ENCODE measurements at places on chromosomes 16 and 17.

DNA sequence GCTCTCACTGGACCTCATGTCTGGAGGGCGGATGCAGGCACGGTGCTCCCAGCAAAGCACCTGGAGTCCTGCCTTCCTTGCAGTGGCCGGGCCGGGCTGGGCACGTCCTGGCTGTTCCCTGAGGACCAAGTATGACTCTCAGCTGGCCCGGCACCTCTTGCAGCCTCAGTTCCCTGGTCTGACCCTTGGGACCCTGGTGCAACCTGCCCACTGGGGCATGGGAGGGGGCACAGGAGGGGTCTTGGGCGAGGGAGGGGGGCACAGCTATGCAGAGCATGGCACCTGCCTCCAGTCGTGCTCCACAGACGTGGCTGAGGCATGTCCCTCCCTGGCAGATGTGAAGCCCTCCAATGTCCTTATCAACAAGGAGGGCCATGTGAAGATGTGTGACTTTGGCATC, 19.6 kb downstream of the MAP2K3 start:
- DNase-seq = no peak

DNA sequence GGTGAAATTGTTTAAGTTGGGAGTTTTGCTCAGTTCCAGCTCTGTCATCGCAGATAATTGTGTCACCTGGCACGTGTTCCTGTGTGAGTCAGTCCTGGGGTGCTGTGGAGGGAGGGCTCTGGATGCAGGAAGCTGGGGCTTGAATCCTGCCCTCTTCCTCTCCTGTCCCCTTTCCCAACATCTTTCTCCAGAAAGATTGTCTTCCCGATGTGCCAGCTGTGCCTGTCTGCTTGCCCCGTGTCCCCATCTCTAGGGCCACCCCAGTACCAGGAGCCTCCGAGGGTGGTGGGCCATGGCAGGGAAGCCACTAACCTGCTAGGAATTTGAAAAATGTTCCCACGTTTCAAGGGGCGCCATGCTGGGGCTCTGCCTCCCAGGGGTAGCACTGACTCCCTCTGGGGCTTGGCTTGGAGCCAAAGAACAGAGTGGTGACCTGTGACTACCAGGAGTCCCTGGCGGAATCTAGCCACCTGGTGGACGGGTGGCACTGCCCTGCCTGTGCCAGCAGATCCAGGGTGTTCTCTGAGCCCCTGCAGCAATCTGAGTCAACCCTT, 198.1 kb downstream of the ENGASE start:
- DNase-seq = no peak

DNA sequence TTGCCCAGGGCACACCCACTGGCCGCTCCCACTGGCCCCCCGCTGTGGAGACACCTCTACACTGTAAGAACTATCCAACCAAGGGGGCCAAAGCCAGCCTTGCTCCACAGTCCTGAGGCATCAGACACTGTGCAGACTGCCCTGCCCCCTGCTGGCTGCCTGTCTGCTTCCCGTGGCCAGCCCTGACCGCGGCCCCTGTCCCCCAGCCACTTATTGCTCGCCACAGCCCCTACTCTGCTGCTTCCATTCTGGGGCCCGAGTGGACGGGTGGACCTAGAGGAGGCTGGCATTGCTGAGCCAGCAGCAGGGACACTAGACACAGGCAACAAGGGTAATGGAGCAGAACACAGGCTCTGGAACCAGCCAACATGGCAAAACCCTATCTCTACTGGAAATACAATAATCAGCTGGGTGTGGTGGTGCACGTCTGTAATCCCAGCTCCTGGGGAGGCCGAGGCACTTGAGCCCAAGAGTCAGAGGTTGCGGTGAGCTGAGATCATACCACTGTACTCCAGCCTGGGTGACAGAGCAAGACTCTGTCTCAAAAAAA, 19.7 kb upstream of the LRRC37A3 start:
- DNase-seq = no peak

GRCh38 chr16:86664522-86665318, 86.4 kb downstream of the FOXL1 start:
- no peak for DNase-seq

DNA sequence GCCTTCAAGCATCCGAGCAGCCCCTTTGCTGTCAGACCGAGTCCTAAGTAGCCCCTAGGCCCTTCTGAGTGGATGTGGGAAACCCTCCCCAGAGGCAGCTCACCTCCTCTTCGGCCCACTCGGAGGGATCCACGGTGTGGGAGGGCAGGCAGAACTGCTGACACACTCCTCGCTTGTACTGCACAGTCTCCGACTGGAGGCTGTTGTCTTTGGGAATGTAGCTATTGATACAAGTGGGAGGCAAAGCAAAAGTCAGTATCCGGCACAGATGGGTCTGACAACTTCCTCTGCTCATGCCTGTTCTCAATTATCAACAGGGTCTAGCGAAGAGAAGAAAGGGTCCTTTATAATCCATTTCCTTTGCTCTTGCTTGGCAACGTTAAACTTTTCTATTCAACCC, 25.9 kb upstream of the FOXJ1 start:
- DNase-seq = no peak

DNA sequence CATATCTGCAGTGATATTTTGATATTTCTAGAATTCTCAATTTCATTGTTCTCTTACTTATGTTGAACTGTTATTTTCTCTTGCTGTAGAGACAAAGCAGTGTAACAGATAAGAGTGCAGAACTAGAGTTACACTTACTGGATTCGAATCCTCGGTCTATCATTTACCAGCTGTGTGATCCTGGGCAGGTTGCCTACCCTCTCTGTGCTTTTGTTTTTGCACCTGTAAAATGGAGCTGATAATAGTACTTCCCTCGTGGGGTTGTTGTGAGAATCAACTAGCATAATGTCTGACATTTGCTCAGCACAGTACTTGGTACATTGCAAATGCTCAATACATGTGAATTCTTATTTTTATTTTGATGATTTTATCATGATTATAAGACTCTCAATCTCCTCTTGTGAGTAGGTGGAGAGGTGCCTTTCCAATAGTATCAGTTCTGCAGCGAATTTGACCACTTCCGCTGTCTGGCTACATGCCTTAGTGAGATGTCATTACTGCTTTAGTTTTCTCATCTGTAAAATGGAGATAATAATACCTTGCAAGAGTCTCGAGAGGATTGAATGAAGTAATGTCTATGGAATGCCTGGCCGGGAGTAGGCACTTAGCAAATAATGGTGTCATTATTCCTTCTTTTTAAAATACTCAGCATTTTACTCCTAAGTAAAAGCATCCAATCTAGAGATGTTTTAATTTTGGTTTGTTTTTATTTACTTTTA, 312.2 kb upstream of the MAF start:
- no peak for DNase-seq

DNA sequence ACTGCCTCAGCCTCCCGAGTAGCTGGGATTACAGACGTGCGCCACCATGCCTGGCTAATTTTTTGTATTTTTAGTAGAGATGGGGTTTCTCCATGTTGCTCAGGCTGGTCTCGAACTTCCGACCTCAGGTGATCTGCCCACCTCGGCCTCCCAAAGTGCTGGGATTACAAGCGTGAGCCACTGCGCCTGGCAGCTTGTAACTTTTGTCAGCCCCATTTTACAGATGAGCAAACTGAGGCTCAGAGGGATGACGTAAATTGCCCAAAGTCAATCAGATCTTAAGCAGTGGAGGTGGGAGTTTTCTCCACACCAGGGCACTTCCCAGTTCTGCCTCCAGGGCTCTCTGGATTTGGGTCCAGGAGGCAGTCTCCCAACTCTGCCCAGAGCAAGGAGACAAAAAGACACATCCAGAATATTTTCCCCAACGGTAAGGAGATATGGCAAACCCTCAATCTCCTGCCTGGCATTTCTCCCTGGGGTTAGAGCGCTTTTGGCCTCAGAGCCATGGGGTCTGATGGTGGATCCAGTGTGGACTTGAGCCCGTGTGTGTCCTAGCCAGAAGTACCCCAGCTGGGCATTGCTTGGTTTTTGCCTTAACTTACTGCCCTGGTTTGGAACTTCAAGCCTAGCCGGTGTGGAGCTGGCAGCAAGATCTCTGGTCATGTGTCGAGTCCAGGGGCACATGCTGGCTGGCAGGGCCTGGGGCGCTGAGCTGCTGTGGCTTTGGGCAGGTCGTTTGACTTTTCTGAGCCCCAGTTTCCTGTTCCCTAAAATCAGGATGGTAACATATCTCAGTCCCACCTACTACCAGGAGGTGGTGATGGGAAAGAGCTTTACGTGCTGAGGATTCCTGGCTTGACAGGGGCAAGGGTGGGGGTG, 3.4 kb downstream of the ADAM11 start:
- no peak for DNase-seq

DNA sequence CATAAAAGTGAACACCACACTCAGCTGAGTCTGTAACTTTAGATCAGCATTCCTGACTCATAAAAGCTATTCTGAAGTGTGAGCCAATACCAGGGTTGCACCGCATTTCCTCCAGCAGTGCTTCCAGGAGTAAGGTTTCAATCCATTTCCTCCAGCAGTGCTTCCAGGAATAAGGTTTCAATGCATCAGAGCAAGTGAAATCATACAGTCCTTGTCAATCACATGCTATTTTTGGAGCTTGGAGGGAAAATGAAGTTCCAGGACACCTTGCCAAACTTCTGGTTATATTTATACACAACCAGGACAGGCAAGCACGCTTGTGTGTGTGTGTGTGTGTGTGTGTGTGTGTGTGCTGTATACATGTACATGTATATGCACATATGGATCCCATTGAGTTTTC, 327.6 kb downstream of the GRIN2A start:
- no peak for DNase-seq

DNA sequence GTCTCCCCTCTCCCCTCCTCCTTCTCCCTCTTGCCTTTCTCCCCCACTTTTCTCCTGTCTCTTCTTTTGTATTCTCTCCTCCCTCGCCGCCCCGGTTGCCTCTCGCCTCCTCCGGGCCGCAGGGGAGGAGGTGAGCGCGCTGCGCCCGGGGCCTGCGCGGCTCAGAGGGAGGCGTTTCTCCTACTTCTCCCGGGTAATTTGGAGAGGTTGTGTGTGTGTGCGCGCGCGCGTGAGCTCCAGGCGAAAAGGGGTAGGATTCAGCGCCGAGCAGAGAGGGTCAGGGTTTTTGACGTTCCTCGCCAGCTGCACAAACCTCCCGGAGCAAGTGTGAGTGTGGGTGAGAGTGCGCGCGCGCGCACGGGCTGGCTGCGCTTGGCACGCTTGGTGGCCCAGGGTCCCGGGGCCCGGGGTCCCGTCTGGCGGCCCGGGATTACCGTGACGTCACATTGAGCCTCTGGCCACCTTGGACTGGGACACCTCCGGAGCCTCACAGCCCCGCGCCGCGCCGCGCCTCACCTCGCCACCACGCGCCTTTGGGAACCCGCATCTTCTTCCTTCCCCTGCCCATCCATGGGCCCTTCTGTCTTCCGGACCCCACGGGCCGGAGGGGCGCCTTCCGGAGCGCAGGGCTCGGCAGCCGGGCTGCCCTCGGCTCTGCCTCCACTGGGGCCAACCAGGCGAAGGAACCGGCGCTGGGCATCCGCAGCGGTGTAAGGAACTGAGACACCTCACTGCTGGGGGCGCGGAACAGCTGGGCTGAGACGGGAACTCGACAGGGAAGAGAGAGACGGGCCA, 479 bp downstream of the IRX6 start:
- no peak for DNase-seq

- DNase-seq = no peak
Measured at GRCh38 chr16:72946063-72946462, 101.9 kb downstream of the ZFHX3 start.

DNA sequence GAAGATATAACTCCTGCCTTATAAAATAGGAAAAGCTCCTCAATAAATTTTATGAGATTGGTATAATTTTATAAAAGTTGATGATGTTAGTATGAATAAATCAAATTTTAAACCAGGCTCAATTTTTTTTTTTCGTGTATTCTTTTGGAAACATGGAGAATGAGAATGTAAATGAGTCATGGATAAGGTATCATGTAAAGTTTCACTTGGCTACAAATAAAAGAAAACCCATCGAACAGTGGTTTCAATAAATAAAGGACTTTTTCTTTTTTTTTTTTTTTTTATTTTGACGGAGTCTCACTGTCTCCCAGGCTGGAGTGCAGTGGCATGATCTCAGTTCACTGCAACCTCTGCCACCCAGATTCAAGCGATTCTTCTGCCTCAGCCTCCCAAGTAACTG, 67.3 kb downstream of the PHKB start:
- DNase-seq = no peak

GRCh38 chr17:40071313-40072039, 8.7 kb downstream of the THRA start:
- no peak for DNase-seq

DNA sequence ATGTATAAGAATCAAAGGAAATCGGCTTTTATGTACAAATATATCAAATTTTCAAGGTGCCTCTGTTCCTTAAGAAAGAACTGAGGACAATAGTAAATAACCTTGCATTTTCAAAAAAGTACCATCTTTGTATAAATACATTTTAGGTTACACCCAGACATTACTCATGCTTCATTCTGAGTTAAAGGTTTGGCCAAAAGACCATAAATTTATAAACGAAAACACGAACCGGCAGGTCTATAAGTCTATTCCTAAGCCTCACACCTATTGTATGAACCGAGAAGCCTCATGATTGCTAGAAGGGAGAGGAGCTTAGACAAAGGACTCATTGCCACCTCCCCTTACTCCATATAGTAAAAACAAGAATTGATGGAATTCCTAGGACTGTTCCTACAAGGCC, 94.6 kb upstream of the PSMD7 start:
- DNase-seq = no peak

- DNase-seq = no peak
Measured at GRCh38 chr16:48082516-48082915, 73.3 kb downstream of the ABCC12 start.

- DNase-seq = no peak
Measured at GRCh38 chr17:16879686-16880085, 92.2 kb downstream of the TNFRSF13B start.

GRCh38 chr17:81428516-81428915, 33.3 kb downstream of the BAHCC1 start:
- no peak for DNase-seq

DNA sequence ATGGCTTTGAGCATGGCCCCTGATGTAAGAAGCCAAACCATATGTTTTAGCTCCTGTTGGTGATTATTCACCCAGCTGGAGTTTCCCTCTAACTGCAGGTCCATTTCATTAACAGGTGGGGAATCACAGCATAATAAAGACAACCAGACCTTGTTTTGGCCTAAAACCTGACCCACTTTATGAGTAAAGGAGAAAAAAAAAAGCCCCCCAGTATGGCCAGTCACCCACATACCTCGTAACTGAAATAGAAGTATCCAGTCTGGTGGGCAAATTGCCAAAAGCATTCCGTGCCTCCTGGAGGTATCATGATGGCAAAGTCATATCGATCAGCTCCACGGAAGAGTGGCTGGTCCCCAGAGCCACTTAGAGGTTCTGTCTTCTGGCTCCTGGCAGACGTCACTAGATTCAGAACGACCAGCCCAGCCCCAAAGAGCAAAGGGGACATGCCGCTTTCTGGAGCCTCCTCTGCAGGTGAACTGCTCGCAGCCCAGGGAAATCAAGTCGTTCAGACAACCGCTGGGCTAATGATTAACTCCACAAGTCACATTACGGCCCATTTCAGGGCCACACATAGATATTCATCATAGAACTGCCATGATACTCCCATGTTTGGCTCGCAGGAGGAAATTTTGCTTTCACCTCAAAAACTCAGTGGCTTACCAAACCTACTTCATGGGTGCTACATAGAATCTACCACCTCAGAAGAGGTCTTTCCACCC, at the start of gene TMED6:
TMED6 (minus strand) TSS at position 478 of the 719 bp plus-strand sequence; CDS start at position 445, 33 bp downstream.
- no peak for DNase-seq

Data from SK-N-MC (cell line).